Naive thymus-derived CD4-positive, alpha-beta T cell (primary cell): ENCODE measurements at places on chromosomes 2 and 18.

GRCh38 chr2:726169-726568, 49.0 kb upstream of the TMEM18 start:
- H3K27me3 ChIP-seq: no peaks in the 10 kb centered on the region
- no peak overlapping the region for H3K4me3 ChIP-seq

DNA sequence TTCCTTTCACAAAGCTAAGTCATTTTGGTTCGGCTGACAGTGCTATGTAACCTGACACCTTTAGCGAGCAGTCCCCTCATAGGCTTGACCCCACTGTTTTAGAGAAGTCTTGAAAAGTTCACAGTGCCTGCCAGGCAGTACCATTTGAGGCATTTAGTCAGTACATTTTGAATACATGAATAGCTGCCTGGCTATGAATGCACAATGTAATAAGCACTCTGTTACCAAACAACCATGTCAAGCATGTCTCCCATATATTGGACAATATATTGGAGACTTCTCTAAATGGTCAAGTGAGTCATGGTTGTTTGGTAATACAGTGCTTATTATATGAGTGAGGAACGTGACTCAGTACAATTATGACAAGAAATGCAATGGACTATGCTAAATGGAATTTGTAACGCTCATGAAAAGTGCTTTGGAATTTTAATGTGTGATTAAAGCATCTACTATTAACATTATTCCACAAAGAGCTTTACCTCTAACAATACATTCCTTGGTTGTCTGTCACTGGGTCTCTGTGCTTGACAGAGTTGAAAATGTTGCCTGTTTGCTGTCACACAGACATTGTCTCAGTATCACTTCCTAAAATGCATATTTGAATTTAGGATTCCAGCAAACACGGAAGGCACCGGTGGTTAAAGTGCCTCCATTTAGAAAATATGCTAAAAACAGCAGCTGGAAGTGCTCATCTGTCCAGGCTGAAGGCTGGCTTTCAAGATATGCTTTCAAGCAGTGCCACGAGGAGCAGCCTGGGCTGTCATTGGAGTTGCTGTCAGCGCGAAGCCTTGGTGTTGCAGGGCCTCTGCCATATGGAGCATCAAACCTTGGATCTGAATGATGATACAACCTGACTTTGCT, 458.6 kb downstream of the FBXO15 start:
- no peak overlapping the region for H3K4me3 ChIP-seq
- no peaks in the 10 kb centered on the region for H3K4me1 ChIP-seq
- no peaks in the 10 kb centered on the region for H3K36me3 ChIP-seq
- no peak overlapping the region for H3K27ac ChIP-seq

DNA sequence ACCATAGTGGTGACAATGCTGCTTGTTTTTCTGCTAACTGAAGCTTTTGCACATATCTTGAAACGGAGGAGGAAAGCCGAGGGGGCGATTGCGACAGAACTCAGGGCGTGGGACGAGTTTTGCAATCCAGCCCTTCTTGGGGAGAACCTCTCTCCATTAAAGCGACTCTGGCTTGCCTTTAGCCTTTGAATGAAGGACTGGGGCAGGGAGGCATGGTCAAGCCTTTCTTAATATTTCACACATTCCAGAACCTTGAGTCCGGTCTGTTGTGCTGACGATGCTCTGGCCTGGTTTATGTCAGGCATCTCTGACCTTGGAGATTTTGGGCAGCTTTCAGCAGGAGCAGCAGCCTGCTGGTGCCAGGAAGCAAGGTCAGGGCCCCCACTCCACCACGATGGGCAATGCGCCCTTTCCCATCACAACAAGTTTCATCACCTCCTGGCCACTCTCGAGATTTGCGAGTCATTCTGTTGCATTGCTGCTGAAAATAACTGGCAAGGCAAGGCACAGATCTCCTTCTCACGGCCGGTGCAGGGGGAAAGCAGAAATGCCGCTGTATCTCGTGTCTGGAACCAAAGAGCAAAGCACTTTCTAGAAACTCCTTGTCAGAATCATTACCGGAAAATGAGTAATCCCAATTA, 10.8 kb downstream of the EMILIN2 start:
- H3K27ac ChIP-seq: no peak overlapping the region
- no peaks in the 10 kb centered on the region for H3K36me3 ChIP-seq
- H3K27me3 ChIP-seq: no peaks in the 10 kb centered on the region
- H3K4me1 ChIP-seq: no peaks in the 10 kb centered on the region
- DNase-seq: no peak
- no peak overlapping the region for H3K4me3 ChIP-seq

GRCh38 chr2:43325107-43325811, 98.9 kb upstream of the ZFP36L2 start:
- no peak for DNase-seq
- H3K36me3 ChIP-seq: peaks cover 13% of the 10 kb centered on the region
- no peaks in the 10 kb centered on the region for H3K27me3 ChIP-seq
- no peak overlapping the region for H3K27ac ChIP-seq
- H3K4me3 ChIP-seq: no peak overlapping the region

GRCh38 chr2:206526416-206526815, 83.1 kb downstream of the ADAM23 start:
- no peak overlapping the region for H3K27ac ChIP-seq
- H3K4me1 ChIP-seq: peaks cover 5% of the 10 kb centered on the region
- no peaks in the 10 kb centered on the region for H3K36me3 ChIP-seq
- no peak for DNase-seq

DNA sequence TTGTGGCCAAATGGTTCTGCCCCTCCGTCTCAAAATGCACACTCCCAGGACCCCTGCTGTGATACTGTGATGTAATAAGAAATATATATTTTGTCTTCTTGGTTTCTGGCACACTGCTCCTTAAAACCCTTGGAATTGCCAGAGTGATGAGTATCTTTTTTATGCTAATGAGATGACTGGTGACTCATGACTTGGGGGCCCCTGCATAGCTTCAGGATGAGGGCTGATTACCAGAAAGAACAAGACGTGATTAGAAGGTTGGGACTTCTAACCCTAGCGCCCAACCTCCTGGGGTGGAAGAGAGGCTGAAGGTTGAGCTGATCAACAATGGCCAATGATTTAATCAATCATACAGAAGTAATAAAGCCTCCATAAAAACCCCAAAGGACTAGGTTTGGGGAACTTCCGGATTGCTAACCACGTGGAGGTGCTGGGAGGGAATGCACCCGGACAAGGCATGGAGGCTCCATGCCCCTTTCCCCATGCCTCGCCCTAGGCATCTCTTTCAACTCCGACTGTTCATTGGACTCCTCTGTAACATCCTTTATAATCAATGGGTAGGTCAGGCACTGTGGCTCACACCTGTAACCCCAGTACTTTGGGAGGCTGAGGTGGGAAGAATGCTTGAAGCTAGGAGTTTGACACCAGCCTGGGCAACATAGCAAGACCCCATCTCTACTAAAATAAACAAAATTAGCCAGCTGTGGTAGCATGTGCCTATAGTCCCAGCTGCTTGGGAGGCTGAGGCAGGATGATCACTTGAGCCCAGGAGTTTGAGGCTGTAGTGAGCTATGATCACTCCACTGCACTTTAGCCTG, 89.1 kb downstream of the HS1BP3 start:
- no peaks in the 10 kb centered on the region for H3K27me3 ChIP-seq
- no peaks in the 10 kb centered on the region for H3K36me3 ChIP-seq
- no peak overlapping the region for H3K4me3 ChIP-seq
- no peak for DNase-seq

DNA sequence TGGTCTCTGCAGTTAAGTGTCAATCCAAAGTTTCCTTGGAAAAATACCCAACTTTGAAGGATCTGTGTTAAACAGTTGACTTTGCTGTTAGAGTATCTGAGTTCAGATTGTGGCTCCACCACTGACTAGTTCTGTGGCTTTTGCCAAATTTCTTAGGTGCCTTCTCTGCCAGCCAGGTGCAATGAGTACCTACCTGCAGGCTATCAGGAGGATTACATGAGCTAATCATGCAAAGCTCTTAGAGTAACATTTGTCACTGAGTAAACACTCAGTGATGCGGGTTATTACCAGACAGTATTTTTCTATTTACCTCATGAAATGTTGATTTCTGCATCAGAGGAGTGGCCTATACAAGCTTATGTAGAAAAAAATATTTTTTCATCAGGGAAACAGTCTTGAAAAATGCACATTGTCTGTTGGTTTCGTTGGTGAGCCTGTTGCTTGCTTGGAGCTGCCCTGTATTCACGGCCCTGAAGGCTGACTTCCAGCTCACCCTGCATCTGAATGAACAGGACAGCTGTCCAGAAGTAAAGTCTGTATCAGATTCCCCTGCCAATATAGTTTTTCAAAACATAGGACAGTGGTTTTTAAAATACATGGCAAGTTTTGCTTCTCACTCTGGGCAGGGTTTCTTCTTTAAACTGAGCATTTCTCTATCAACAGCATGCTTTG, 235.1 kb downstream of the CDCA7 start:
- no peak overlapping the region for H3K4me3 ChIP-seq
- no peaks in the 10 kb centered on the region for H3K4me1 ChIP-seq
- DNase-seq: no peak
- no peaks in the 10 kb centered on the region for H3K27me3 ChIP-seq
- H3K36me3 ChIP-seq: no peaks in the 10 kb centered on the region

DNA sequence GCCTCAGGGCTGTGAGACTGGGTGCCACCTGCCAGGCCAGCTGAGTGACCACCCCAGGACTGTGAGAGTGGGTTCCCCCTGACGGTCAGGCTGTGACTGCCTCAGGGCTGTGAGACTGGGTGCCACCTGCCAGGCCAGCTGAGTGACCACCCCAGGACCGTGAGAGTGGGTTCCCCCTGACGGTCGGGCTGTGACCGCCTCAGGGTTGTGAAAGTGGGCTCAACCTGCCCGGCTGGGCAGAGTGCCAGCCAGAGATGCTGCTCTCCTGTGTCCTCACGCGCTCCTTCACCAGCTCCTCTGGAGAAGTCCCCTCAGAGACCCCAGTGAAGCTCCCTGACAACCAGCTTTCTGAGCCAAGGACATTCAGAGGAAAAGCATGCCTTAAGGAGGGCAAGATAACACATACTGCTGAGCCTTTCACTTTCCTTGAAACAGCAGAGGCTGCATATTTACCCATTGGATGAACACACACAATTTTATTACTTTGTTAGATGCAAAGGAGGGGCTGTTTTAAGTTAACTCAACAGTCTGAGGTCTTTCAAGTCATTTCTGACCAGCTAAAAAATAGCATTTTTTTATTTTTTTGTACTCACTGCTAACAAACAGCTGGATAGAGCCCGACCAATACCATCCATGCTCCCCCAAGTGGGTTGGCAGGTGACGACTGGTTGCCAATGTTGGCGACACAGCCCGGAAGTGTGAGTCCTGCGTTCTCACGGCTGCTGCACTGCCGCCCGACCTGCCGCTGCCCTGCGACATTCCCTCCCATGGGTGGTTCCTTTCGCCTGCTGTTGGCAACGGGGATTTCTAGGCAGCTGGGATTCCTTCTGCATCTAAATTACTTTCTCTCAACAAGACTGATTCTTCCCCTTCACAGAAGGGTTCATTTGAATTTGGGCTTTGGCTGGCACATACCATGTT, 70.7 kb downstream of the NDUFA10 start:
- no peak overlapping the region for H3K4me3 ChIP-seq
- no peak overlapping the region for H3K27ac ChIP-seq
- DNase-seq: no peak
- peaks cover 33% of the 10 kb centered on the region for H3K36me3 ChIP-seq
- H3K4me1 ChIP-seq: no peaks in the 10 kb centered on the region
- H3K27me3 ChIP-seq: no peaks in the 10 kb centered on the region

DNA sequence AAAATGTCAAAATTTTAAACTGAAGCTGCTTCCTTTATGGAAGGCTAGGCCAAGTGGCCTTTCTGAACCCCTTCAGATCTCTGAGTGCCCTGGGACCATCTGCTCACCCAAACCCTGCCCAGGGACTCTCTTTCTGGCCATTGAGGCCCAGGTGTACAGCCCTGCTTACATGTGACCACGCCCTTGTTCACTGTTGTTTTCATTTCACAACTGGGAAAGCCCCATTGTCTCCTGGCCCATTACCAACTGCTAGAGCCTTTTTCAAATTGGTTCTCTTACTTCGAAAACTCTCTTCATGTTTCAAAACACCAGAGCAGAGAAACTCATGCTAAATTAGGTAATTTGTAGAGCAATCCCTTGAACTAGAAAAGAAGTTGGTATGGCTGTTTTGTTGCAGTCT, 219.5 kb upstream of the TANK start:
- H3K36me3 ChIP-seq: no peaks in the 10 kb centered on the region
- H3K4me1 ChIP-seq: no peaks in the 10 kb centered on the region

DNA sequence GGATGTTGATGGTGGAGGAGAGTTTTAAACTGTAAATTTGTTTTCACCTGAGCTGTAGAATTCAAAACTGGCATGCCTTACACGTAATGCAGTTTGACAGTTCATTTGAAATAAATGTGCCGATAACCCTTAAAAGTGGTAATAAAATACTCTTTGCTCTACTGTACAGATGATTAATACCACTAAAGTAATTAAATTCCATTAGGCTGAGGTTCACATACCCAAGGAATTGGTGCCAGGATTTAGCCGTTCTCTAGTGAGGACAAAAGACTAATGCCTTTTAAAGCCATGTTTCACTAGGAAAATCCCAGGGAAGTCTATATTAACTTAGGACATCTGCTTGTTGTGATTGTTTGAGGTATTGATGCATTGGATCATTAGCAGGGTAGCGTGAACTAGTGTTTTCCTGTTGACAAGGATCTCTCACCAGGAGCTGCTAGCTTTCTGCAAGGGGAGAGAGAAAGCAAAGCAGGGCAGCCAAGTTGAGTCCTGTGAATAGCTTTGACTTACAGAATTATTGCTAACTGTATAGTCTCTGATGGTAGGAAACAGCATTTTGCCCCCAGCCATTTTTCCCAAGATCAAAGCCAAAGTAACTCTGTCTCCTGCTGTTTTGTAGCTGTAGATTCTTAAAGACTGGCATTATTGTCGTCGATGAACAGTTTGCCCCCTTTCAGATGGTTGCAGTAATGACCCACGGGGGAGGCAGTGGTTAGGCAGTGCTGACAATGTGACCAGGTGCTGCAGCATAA, 280.9 kb upstream of the FANCL start:
- no peaks in the 10 kb centered on the region for H3K4me1 ChIP-seq
- no peak overlapping the region for H3K27ac ChIP-seq
- H3K36me3 ChIP-seq: no peaks in the 10 kb centered on the region
- H3K27me3 ChIP-seq: no peaks in the 10 kb centered on the region
- DNase-seq: no peak

DNA sequence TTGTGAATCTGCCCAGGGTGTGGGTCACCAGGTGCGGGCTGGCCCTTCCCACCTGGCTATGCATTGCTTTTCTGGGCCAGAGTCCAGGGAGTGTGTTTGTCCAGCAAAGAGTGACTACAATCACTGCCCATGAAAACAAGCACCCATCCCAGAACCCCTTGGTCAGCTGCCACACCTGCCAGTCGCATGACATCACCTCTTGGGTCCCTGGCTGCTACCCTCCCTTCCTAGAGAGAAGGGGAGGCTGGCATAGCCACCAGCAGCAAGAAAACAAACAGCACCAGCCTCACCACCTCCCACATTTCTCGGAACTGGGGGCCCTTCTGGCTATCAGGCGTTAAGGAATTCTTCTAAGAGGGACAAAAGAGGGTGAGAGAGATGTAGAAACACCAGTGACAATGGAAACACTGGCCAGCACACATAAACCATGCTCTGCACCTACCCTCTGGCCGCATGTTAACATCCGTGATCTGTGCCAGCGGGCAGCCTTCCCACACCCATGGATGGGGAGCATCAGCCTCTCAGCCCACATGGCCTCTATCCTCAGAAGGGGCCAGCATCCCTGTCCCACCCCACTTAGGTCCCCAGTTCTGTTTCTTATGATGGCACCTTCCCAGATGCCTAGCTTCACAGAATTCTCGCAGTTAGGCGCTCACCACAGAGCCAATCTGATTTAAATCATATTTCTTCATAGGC, 109.7 kb upstream of the GLI2 start:
- H3K36me3 ChIP-seq: no peaks in the 10 kb centered on the region
- no peaks in the 10 kb centered on the region for H3K27me3 ChIP-seq
- H3K4me3 ChIP-seq: no peak overlapping the region
- H3K27ac ChIP-seq: no peak overlapping the region
- DNase-seq: no peak
- H3K4me1 ChIP-seq: no peaks in the 10 kb centered on the region
